HTR-8/SVneo (cell line): ENCODE measurements at places on chromosomes 11 and 22.
A peak's percentile ranks its signal among the peaks of the same experiment; 100 is the strongest.

DNA sequence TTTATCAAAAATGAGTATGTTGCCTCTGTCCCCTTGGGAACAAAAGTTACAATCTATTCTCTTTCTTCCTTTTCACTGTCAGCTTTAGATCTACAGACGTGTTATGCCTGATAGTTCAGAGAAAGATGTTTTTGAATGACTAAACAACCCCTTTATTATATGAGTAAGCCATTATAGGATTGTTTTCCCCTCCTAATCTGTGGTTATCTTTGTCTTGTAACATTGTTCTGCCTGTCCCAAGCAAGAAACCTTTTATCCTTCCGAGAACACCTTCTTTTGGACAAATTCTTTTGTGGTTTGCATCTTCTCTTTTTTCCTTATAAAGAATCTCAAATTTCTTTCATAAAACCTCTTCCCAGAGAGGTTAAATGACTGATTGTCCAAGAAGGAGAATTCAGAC, 208.4 kb downstream of the DDX10 start:
- DNase-seq = no peak

- no peak for DNase-seq
Observed at GRCh38 chr22:50524676-50525103, 708 bp downstream of the SCO2 start.

DNA sequence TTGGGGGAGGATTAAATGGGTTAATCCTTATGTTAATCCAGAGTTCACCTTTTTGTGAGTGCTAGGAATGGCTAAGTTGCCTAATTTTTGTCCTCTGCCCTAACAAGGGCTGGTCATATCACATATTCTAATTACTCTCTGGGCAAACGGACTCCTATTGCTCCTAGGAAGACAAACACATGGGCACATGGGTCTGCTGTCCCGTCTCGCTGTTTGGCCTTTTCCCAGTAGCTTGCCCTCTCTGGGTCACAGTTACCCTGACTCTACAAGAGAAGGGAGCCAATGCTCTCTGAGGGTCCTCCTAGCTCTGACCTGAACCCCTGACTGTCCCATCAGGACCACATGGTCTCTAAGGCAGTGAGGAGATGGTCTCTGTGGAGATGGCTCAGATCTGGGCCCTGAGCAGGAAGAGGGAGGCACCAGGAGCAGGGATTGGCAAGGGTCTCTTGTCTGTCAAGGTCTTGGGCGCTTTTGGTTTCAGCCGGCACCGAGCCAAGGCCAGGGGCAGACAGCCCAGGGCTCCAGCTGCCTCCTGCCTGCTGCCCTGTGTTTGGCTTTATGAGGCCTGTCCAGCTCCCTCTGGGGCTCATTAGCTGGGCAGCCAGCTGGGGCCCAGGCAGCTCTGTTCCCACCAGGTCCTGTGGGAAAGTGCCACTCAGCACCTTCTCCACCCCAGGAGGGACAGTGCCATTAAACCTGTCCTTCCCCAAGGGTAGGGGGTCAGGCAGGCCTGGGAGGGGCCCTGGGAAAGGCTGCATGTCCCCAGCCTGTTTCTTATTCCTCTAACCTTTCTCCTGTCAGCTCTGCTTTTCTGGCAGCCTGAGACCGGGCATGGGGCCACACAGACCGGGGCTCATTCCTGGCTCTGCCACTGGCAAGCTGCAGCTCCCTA, 559.9 kb downstream of the MN1 start:
- DNase-seq = no peak

- no peak for DNase-seq
Observed at GRCh38 chr22:46025225-46025972, 48.4 kb upstream of the WNT7B start.

DNA sequence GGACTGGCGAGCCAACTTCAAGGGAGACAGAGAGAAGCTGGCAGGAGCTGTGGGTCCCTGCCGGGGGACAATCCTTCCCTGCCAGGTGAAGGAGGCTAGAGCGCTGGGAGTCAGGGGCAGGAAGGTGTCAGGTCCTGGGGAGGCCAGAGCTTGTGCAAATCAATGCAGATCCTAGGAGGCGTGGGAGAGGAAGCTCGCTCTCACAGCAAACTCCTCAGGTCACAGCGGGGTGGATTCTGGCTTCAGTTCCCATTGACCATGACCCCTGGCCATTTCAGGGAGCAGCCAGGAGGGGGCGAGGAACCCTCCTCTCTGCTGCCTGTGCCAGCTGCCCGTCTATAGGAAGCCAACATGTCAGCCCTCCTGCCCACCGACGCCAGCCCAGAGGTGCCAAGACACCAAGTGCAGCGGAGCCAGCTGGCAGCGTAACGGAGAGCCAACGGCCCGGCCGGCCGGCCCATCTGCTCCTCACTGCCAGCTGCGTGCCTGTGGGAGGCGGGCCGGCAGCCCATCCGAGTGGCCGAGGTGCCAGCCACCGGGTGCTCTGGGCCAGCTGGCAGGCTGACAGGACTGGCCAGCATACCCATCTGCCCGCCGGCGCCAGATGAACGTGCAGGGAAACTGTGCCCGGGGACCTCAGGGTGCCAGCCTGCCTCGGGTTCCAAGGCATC, 374.8 kb downstream of the MIAT start:
- DNase-seq = no peak

GRCh38 chr22:47658182-47658581, 895.7 kb downstream of the TBC1D22A start:
- no peak for DNase-seq

DNA sequence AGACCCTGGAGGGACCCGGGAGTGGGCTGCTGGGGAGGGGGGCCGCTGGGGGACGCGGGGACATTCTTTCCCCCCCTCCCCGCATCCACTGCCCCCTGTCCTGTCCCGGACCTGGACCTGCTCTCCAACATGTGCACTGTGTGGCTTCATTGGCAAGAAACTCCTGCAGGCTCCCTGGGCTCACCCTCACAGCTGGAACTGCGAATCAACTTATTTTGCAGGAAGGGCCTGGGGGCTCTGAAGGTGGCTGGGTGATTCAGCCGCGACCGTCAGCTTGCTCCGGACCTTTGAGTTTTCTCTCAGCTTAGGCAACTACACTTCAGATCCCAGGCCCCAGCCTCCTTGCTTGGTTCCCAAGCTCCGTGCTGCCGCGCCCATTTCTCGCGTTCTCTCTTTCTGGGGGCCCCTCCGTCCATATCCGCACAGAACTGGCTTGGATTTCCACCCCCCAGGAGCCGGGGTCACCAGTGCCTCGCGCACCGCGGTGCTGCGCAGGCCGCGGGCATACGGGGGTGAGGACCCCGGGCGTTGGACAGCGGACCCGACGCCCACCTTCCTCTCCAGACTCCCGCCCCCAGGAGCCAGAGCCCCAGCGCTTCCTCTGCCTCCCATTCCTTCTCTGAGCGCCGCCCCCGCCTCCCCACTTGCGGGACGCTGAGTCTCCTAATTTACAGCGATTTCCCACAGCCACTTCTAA, 471 bp upstream of the AHNAK start:
- DNase-seq = no peak

DNA sequence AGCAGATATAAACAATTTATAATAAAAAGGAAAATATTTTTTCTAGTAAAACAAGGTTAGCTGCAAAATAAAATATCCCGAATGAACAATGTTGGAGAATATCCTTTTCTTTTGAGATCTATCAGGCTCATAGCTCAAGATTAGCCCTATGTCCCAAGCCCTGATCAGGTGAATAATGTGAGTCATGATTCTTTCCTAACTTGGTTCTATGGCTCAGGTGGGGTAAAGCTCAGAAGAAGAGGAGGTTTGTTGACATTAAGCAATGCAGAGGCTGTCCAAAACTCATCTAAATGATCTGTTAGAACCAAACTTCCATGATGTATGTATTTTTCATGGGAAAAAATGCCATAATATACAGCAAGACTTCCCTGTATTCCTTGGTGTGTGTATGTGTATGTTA, 86.1 kb downstream of the TRIM44 start:
- no peak for DNase-seq

- no peak for DNase-seq
Observed at GRCh38 chr22:20430720-20431510, 6.7 kb downstream of the SCARF2 start.

DNA sequence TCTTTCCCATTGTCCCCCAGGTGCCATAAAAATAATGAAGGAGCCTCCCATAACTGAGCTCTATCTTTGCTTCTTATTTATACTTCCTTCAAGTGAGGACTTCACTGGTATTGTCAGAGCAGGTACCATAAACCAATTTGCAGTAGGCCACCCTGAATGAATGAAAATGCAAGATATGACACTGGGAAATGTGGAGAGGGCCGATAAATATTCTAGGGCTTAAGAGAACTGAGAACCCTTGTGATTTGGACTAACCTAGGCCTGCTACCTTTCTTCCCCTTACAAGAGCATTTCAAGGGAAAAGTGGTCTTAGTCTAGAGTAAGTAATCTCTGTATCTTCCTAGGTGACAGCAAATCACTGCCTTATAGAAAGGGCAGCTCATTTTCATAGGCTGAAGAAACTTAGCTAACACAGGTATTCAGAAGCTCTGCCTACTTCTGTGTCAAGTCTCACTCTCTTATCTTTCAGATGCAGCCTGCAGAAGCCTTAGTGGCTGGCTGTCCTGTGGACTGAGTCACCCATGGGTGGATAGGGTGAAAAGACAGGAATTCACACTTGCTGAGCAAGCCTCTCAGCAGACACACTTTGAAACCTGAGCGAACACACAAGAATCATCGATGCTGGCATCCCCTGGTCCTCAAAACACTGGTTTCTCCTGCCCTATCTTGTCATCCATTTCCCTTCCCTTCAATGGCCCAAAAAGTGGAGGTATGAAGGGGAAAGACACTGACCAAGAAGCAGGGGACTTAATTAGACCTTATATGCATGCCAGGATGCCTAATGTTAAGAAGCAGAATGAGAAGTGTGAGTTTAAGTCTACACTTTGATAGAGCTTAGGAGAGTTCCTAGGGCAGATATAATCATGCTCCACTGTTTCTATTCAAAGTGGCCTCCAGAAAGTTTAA, 15.2 kb downstream of the NRIP3 start:
- peak; percentile 38 for DNase-seq

GRCh38 chr11:45285930-45286632, at the start of gene SYT13:
Gene SYT13 (minus strand): TSS chr11:45286341. CDS start chr11:45286207, 134 bp downstream.
- DNase-seq = no peak

DNA sequence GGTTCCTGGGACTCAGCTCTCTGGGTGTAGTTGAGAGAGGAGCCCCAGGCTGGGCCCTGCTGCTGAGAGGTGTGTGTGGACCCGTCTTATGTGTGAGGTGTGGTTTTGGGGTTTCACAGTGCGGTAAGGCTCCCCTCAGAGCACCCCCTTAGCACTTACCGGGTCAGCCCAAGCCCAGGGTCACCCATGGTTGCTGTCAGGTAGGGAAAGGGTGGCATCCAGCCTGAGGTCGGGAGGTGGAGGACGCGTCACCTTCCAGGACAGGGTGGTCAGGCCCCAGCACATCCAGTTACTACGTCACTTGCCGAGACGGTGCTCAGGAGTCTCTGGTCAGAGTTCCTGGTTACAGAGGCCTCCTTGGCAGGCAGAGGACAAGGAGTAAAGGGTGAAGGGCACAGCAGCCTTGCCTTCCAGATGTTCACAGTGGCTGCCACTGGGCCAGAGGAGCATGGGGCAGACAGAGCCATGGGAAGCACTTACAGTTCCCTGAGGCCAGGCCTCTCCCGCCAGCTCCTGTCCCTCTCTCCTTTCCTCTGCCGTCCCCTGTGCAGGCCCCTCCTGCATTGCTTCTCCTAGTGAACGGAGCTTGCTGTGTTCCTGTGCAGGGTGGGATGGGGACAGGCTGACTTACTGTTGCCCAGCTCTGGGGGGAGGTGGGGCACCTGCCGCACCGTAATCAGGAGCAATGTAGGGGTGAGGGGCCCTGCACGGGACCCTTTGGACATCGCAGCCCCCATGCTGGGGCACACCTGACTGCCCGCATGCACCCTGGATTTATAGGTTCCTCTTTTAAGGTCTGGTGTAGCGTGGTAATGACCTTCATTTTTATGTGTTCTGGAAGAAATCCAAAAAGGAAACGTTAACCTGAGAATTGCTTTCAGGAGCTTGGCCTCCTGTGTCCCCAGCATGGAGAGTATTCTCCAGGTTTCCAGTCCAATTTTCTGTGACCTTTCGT, 285.9 kb downstream of the TBC1D22A start:
- DNase-seq = no peak

DNA sequence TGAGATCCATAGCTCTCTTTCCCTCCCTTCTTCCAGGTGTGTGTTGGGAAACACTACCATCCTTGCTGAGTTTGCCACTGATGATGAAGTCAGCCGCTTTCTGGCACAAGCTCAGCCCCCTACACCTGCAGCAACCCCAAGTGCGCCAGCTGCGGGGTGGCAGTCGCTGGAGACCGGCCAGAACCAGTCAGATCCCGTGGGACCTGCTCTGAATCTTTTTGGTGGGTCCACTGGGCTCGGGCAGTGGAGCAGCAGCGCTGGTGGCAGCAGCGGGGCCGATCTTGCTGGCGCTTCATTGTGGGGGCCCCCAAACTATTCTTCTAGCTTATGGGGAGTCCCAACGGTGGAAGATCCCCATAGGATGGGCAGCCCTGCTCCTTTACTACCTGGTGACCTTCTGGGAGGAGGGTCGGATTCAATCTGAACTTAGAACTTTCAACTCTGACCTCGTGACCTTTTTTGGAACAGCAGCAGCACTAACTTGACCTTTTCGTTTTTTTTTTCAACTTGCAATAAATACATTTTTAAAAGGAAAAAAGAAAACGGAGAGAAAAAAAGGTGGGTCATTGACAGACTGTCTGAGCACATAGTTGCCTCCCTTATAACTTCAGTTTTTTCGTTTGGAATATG, 23.4 kb upstream of the ADSL start:
- DNase-seq = no peak

- no peak for DNase-seq
Observed at GRCh38 chr11:111388842-111389241, 9.8 kb upstream of the POU2AF1 start.

GRCh38 chr22:43635101-43635500, 177.0 kb downstream of the EFCAB6 start:
- no peak for DNase-seq

- no peak for DNase-seq
Observed at GRCh38 chr22:39645532-39645931, 75.0 kb downstream of the CACNA1I start.

DNA sequence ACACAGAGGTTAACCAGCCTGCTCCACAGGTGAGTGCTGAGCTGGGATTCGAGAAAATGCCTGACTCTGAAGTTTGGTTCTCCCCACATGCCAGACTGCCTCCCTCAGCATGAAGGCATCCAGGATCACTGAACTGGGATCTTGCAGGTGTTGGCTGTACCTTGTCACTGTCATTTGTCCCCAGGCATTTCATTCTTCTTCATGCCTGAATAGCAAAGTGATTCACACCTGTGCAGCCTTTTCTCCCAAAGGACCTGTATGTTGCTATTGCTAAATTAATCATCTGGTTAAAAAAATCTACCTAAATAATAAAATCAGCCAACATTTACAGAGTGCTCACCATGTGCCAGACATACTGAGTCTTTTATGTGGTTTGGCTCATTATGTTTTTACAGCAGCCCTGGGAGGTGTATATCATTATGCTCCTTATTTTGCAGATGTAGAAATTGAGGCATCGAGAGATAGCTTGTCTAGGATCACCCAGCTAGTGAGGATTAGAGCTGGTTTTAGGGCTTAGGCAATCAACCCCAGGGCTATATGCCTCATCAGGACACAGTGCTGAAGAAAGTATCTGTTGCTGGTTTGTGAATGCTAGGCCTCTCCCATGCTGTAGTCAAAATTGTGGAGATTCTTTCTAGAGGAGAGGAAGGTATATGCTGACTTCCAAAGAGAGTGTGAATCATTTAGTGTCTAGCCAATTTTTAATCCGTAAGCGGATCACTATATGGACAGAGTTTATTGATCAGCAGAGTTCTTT, 204.4 kb downstream of the HIPK3 start:
- no peak for DNase-seq
